Effector memory CD4-positive, alpha-beta T cell (primary cell): ENCODE measurements at places on chromosomes 2 and 18.

- DNase-seq = no peak
Observed at GRCh38 chr2:82007071-82007664, 1702.6 kb upstream of the LRRTM1 start.

DNA sequence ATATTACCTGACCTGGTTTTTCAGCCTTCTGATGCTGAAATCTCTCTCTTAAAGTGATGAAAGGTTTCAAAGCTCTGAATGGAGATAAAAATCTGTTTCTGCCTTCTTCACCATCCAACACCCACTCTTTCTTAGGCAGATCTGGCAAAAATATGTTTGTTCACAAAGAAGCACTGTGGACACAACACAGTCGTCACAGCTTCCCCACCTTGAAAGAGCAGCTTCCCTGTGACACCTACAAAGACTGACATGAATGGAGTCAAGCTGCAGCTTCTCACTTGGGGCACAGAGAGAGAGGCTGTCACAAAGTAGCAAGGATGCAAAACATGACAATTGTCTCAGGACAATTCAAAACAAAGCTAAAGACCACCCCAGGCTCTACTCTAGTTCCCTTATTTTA, 86.5 kb downstream of the ICOS start:
- no peak for DNase-seq

DNA sequence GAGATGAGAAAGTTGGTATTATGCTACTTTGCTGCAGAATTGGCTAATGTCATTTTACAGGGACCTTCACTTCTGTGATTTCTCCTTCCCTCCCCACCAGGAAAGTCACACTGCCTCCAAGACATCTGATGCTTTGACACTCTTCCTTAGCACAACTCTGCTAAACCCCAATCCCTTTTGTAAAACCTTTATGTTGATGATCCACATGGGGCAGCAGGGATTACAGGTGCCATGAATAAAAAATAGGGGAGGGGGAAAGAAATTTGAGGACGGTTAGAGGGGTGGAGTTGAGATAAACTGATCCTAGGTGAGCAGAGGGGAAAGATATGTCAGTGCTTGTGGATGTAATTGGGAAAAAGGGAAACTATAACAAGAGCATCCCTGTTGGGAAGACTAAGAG, 26.4 kb downstream of the CCNT2 start:
- DNase-seq = no peak

DNA sequence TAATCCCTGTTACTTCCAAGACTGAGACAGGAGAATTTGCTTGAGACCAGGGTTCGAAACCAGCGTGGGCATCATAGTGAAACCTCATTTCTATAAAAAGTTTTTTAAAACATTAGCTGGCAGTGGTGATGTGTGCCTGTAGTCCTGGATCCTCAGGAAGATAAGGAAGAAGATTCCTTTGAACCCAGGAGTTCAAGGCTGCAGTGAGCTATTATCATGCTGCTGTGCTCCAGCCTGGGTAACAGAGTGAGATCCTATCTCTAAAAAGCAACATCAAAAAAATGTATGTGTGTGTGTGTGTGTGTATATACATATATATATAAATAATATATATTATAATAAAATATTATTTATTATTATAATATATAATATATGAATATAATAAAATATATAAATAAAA, 1417.6 kb upstream of the CDH2 start:
- DNase-seq = no peak

- no peak for DNase-seq
Observed at GRCh38 chr2:98478088-98478551, 33.5 kb downstream of the INPP4A start.
